ENCODE measurements at places on chromosomes 5 and 9.

- DNase-seq: no peak
These were observed 735.2 kb upstream of the CDH9 start for GRCh38 chr5:27773636-27774035.

- no peak for DNase-seq
These were observed 294.6 kb upstream of the PUM3 start for GRCh38 chr9:3138231-3139229.

- DNase-seq: peak; percentile 76
These were observed 44.0 kb upstream of the XPA start for GRCh38 chr9:97740848-97741821.

DNA sequence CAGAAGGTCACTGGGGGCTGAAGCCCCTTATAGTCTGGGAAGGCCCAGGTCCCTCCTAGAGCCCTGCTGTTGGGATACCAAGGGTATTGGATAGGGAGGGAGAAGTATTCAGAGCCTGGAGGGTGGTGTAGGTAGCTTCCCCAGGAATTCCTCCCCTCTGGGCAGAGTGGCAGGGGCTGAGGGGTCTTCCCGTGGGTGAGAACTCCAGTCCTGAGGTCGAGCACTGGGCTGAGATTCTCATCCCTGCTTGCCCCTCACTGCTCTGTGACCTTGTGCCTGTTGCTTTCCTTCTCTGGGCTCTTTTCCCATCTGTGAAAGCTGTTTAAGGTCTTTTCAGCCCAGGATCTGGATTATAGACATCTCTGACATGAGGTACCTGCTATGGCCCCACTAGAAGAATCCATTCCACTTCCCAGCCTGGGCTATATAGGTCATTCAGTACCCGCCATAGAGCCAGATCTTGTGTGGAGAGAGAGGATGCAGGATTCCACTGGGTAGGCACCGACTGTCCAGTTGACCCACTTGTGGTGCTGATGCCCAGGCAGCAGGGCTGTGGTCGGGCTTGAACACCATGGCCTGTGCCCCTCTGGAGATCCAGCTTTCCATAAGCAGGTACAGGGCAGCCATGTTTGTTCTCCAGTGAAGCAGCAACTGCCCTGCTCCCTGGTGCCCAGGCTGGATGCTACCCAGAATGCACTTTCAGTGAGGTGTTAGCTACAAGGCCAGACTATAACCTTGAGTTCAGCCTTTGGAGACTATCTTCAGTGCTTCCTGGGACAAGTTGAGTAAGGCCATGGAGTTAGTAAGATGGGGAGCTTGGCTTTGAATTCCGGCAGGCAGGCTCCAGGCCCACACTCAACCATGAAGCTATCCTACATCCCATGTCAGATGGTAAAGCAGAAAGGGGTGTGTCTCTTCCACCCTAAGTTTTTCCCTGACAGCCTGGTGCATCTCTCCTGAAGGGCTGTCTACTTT, 60.1 kb downstream of the AMBP start:
- peak; percentile 48 for DNase-seq

GRCh38 chr5:8633696-8634095, 764.7 kb downstream of the MTRR start:
- no peak for DNase-seq

DNA sequence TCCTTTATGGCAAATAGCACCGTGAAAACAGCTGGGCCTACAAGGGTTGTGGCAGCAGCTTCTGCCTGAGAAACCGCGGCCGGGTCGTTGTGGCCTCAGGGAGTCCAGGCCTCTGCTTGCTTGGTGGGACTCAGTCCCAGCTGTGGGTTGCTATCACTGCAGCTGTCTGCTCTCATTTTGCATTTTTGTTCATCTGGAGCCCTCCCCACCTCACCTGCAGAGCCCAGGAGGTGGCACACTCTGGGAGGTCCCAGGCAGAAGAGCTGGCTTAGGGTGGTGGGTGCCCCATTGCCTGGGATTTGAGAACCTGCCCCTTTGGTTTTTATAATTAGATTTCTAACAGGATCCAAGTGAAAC, 138.4 kb downstream of the GADD45G start:
- peak; percentile 64 for DNase-seq

GRCh38 chr5:54541823-54542783, 24.5 kb downstream of the SNX18 start:
- DNase-seq: no peak

DNA sequence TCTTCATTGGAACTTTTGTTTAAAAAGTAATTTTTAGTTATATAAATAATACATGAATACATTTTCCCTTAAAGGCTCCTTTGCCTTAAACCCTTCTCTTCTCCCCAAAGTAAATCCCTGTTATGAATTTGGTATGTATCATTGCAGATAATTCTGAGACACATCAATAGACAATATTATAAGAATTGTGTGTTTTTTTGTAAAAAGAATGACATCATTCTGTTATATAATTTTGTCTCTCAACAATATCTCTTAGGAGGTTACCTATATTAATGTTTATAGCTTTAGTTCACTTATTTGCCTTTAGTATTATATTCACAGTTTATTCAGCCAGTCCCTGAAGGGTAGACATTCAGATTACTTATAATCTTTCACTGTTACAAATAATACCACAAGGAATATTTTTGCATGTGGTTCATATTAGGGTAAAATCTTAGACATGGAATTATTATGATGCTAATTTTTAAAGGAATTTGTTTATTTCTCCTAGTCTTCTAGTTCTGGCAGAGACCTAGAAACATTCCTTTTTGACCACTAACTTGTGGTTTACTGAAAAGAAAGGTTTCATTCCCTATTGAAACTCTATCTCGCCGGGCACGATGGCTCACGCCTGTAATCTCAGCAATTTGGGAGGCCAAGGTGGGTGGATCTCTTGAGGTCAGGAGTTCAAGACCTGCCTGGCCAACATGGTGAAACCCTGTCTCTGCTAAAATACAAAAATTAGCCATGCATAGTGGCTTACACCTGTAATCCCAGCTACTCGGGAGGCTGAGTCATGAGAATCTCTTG, 105.6 kb downstream of the KCTD16 start:
- DNase-seq: no peak

DNA sequence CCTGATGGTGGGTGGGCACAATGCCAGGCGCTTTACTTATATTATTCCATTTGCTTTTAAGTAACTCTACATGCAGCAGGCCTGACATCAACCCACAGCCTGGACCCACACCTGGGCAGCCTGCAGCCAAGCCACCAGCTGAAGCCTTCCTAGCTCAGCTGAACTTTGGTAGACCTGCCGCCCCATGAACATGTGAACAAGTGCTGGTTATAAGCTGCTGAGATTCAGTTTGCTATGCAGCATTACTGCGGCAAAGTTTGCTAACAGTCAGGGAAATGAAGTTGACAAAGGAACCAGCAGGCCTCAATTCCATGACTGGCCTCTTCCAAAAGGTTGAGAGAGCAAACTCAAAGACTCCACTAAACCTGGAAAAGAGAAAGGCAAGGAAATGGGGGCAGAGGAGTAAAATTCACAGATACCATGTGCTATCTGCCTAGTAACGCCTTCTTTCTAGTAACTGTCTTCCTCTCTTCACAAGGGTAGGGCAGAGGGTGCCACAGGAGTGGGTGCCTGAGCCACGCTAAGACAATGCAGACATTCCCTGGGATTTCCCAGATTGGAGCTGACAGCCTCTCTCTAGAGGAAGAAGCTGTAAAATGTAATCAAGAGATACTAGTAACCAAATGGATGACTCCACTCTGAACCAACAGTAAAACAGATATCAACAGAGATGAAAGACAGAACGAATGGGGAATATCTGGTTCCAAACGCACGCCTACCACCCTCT, 2.9 kb downstream of the BOD1 start:
- DNase-seq: no peak

- no peak for DNase-seq
These were observed 2.2 kb downstream of the PAX5 start for GRCh38 chr9:37031902-37032301.

- DNase-seq: no peak
These were observed 173.7 kb upstream of the SPEF2 start for GRCh38 chr5:35443803-35444595.

DNA sequence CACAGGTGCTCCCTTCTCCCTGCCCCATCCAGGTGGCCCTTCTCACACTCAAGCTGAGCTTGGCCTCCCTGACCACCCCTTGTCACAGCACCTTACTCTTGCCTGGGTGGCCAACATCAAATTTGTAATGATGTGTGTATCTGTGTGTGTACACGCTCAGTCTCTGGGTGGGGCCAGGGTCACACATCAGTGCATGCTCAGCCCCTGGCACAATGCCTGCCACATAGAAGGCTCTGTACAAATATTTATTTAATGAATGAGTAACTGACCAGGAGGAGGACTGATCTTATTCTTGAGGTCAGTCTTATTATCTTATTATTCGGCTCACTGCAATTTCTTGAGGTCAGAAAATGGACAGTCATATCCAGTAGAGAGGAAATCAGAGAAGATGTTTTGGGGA, 41.3 kb upstream of the HAND1 start:
- DNase-seq: no peak

- no peak for DNase-seq
These were observed 756.8 kb upstream of the CDH6 start for GRCh38 chr5:30436691-30437090.

DNA sequence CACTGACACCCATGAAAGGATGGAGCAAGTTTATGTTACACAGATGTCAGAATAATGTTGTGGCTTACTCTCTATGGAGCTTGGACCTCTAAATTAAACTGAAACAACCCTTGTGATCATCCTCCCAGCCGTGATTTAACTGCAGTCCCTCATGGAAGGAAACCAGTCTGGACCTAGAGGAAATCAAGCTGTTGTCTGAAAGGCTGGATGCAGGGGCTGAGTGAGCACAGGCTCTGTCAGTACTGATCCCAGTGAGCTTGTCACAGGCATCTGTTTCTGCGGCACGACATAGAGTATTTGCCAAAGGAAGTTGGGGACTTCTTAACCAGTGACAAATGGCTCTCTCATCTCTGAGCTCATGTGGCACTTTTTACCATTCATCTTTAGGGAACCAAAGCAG, 282.9 kb upstream of the MAP3K1 start:
- no peak for DNase-seq

DNA sequence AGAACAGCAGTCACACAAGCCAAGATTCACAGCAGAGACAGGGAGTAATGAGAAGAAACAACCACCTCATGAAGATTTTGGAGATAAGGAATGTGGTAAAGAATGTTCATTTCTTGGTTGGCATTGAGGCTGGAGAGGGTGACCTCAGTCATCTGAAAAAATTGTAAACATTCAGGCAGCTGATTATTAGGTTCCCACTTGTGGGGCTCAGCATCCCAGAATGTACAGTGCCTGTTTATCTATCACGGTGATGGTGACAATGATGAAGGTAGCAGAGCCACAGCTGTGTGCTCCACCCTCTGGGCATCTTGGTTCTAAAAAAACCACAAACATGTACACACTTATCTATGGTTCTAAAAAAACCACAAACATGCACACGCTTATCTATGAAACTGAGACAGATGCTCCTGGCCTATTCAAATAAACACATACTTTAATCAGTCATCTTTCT, 143.9 kb upstream of the MOCS2 start:
- DNase-seq: no peak

DNA sequence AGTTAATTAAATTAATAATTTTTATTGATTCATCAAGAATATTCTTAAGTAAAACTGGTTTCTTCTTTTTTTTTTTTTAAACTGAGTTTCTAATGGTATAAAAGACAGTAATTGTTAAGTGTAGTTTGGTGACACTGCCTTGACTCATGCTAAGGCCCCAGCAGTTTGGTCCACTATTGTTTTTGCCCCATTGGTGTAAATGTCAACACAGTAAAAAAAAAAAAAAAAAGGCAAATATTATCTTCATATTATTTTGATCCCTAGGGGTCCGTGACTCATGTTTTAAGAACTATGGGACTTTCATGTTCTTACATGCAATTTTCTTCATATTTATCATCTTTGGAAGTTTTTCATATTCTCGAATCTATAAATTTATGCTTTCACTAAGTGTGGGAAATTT, 29.2 kb upstream of the JAK2 start:
- DNase-seq: no peak

DNA sequence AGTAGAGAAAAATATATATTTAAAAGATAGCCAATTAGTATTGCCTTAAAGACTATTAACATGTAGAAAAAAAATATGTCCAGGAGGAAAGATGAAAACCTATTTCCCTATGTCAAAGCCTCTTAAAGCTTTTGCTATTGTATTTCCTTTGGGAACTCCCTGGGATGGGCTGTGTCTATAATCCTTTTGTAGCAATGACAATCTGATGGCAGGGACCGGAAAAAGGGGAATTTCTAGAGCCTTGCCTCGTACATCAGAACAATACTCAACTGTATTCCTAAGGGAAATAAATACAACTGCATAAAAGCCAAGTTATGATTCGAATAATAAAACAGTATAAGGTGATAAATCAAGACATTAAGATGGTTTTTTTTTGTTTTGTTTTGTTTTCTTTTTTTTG, 257.3 kb downstream of the MLLT3 start:
- DNase-seq: no peak

- peak; percentile 41 for DNase-seq
These were observed 178.0 kb downstream of the GAPVD1 start for GRCh38 chr9:125439434-125440272.

DNA sequence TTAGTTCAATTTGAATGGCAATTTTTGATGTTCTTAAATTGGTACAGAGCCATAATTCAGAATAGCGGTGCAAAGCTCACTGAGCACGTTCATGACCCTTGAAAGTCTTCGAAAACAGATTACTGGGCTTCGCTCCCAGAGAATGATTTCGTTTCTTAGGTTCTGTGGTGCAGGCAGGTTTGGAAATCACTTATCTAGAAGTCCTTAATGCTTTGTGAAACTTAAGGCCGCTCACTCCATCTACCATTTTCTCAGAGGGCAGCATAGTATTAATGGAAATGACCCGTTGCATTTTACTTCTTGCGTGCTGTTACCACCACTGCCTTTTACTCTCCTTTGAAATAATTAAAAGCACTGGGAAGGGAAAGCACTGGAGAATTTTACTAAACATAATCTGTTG, 2.9 kb upstream of the MAT2B start:
- no peak for DNase-seq

DNA sequence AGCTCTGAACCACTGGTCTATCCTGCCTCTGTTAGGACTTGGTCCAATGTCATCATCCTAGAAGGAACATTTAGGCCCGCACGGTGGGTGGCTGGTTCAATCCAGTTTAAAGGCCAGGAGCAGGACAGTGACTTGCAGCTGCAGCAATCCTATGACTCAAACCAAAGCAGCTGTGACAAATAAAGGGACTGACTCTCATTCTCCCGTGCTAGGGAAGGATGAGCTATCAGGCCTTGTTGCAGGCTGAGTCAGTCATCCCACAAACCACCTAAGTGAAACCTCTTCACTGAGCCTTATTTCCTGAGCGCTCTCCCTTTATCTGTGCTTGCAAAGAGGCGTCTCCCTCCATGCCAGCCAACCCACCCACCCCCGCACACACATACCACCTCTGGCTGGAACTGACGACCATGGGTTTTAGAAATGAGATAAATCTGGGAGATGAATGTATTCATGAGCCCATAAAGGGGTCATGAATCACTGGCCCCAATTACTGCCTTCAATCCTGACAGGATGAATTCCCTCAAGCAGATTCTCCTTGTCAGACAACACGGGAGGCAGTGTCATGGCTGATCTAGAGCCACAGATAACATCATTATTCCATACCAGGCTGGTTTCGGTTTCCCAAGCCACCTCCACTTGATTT, 93.4 kb downstream of the KCNIP1 start:
- DNase-seq: peak; percentile 60
